GM13977 (cell line): ENCODE measurements at places on chromosomes 1 and 21.

GRCh38 chr1:236301958-236302335, 20.2 kb upstream of the ERO1B start:
- no peak for DNase-seq

GRCh38 chr1:32622806-32623681, 27.3 kb downstream of the ZBTB8OS start:
- no peak for DNase-seq

DNA sequence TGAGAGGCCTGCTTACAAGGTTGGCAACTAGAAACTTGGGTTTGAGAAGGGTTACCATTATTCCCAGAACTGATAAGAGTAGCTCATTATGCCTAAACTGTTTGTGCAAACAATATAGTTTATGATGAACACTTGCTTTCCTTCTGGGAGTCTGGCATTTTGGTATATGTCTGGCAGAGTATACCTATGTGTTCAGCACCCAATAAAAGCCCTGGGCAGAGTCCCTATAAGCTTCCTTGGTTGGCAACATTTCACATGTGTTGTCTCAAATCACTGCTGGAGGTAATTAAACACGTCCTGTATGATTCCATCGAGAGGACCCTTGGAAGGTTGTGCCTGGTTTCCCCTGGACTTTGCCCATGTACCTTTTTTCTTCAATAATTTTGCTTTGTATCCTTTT, 39.7 kb upstream of the DMRTA2 start:
- DNase-seq = no peak

DNA sequence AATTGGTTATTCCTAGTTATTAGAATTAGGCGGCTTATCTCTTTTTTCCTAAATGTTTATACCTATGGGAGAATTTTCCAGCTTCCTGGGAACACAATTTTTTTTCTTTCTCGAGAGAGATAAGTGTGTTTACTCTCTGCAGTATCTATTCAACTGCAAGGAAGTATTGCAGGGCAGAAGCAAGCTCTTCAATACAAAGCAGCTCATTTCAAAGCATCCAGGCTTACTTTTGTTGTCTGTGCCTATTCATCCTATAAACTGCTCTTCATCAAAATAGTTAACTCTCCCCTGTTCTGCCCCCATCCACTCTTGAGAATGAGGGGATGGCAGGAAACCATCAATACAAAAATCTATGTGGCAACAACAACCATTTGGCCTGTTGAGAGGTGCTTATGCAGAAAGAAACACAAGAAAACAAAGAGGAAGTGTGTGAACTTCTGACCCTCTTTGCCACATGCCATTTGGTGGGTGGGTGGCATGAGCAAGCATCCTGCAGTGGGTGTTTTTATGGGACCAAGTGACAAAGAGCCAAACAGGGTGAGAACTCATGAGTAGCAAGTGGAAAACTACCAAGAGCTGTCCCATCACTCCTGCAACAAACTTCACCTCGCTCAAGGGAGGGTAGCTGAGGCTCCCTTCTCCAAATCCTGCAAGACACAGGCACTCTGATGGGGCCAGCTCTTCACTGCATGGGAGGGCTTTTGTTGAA, 50.6 kb upstream of the MRPS6 start:
- DNase-seq = no peak

DNA sequence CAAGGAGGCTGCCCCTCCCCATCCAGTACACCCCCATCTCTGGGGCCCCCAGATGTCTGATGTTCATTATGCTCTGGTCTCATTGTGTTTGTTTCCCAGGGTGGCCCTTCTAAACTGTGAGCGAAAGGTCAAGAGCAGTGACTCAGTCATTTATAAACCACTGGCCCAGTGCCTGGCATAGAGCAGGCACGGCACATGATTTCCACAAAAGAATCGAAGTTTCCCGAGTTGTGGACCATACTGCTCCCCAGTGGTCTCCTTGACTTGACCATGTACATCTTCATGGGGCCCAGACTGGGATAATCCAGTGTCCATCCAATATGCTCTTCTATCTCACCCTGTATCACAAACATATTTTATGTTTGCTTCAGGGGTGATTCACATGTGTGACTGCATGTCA, 153.3 kb downstream of the NR5A2 start:
- no peak for DNase-seq

DNA sequence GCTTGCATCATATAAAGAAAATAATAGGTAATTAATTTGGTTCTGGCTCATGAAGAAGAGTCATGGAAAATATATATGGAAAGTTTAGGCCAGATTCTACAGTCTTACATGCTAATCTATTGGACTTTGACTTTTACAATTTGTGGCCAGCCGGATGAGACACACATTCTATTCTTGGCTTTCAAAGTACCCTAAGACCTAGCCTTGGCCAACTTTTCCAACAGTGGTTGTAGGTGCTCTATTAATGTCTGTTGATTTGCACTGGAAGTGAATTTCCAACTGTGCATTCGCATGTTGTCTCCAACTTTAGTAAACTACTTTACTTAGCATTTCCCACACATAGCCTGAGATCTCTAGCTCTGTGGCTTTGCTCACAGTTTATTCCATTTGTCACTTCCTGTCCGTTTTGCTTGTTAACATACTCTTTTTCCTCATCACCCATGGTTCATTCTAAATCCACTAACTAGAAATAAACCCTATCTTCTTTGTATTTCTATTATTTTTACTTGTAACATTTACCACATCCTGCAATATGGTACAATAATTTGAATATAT, 644.0 kb downstream of the PTPRC start:
- DNase-seq = no peak

GRCh38 chr1:13802782-13803545, 103.0 kb downstream of the PRDM2 start:
- no peak for DNase-seq

DNA sequence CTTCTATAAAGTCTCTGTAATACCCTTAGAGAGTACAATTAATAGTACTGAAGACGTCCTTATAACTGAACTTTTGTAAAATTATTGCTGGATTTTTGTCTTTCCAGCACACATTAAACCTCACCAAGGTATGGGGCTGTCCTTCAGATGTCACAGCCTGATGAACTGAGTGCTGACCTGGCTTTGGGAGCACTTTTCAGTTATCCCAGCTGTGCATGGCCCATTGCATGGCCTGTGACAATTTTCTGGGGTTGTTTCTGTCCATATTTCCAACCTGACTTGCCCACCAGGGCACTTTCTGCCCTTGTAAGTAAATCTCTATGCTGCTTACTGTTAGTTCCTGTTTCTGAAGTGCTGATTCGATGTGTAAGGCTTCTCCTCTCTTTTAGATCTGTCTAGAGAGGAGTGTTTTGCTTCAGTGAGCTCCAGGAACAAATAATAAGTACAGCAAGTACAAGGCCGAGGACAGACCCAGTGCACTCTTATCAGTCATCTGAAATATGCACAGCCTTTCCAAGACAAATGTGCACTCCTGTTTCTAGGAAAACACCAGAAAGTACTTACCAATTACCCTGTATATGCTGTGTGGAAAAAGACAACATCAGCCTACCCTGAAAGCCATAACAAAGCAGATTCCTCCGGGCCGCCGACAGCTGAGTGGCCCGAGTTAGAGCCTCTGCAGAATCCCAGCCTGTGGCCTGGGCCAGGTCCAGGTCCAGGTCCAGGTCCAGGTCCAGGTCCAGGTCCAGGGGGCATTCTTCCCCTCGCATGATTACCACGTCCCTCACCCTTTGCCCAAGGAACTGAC, 121.7 kb downstream of the DHRS3 start:
- DNase-seq = no peak

DNA sequence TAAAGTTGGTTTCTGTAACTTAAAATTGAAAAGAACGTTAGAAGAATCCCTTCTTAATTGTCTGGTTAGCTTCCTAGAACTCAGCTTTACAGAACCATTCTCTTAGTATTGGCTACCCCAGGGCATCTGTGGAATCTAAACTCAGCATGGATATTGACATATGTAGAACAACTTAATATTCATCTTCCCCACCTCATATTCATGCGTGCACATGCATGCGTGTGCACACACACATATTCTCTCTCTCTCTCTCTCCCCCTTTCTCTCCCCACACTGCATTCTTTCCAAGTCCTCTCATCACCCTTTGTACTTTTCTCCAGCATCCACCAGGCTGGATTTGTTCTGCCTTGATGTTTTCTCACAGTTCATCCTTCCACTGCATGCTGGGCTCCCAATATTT, 13.4 kb downstream of the PIGM start:
- DNase-seq = no peak

GRCh38 chr1:192682335-192682734, 46.4 kb downstream of the RGS13 start:
- DNase-seq = no peak

GRCh38 chr1:236342403-236343245, 51.5 kb upstream of the EDARADD start:
- no peak for DNase-seq
